GM19239 (cell line): ENCODE measurements at places on chromosomes 2 and 18.

- DNase-seq = no peak
These were observed 76.2 kb upstream of the ODC1 start for GRCh38 chr2:10524341-10524740.

- no peak for DNase-seq
These were observed 10.7 kb upstream of the VSNL1 start for GRCh38 chr2:17529771-17530170.

DNA sequence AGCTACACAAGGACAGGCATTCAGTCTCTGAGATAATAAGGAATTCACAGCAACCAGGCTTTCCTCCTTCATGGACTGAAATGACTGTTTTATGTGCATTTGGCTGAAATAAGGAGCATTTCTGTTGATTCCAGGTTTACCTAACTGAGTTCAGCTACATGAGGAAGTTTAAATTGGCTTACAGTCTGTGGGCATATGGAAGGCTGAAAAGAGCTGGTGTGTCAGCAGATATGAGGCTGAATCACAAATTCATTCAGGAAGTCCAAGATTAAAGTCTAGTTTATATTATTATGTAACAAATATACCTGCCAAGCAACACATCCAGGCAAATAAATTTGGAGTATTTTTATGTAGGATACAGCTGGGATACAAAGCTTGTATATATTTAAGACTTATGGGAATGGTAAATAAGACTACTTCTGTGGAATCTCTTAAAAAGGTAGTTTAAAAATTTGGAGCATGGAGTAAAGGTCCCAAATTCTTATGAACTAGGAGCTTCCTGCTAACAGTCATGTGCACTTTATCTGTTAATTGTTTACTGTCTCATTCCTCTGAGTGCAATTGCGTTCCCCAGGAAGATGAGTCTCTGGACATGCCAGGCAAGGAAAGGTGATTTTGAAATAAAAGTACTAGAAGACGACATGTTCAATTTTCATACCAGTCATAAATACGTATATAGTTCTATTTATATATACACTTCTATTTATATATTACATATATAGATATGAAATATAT lies 53.0 kb downstream of the ZC3H8 start:
- no peak for DNase-seq

GRCh38 chr2:8364668-8365067 lies 317.2 kb upstream of the ID2 start:
- DNase-seq = no peak

- DNase-seq = no peak
These were observed 376.1 kb downstream of the IRS1 start for GRCh38 chr2:226423498-226423960.

GRCh38 chr2:7449298-7449697 lies 532.1 kb downstream of the RNF144A start:
- no peak for DNase-seq

DNA sequence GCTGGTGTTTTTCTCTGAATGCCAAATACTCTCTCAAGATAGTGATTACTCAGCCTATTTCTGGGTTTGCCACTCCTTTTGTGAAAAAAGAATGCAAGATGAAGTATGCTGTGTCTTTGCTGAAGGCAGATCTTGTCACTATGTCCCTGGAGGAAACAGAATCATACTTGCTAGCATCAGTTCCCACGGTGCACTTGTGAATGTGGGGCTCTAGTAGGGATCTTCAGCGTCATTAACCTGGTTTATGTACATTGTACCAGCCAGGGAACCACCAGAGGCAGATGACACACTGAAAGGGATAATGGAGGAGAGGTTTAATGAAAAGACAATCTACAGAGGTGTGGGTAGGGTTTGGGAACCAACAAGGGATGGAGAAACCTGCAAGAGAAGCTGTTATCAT lies 131.0 kb upstream of the CXCR4 start:
- no peak for DNase-seq

DNA sequence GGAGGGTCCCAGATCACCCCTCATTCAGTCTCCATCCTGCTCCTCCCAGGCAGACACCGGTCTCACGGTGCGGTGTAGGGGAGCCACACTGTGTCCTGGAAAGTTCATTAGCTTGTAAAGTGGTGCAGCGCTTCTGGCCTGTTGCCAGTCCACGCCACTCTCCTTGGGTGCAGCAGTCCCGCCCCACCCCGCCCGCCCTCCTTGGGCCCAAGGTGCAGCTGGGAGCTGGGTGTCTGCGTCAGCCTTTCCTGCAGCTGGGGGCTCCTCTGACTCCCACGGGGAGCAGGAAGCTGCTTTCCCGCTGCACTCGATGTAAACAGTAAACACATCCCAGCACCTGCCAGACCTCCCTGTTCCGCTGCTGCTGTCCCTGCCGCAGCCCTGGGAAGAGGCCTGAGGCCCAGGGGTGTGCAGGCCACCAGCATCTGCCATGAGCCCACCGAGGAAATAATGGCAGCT lies 53.8 kb upstream of the ASB18 start:
- no peak for DNase-seq

GRCh38 chr2:159131914-159132281 lies 154.6 kb downstream of the WDSUB1 start:
- no peak for DNase-seq

DNA sequence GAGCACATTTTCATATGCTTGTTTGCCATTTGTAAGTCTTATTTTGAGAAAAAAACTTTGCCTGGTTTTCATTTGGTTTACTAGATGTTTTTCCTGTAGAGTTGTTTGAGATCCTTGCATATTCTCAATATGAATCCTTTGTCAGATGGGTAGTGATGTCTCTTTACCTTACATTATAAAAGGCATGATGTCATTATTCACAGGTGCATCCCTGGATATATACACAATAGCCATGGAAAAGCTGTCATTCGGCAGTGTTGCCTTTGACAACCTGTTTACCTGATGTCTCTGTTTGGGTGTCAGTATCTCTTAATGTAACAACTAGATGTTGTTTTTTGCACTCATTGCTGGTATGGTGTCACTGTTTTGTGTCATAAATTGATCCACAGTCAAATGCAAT lies 58.8 kb upstream of the MAL start:
- no peak for DNase-seq

DNA sequence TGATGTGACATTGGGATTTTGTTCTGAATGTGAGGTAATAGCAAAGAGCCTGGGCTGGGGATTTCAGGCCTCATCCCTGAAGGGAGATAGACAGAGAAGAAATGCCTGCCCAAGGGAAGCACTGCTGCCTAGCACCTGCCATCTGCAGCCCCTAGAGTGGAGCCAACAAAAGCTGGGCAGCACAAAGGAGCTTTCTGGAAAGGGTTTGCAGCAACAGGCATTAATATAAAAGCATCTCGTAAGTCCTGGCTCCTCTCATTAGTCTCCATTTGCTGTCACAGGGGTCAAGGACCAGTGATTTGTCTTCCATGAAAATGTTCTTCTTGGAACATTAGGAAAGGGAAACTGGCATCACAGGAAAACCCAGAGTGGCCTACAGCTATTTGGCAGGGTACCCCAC lies 157.2 kb upstream of the SLC14A2 start:
- no peak for DNase-seq

DNA sequence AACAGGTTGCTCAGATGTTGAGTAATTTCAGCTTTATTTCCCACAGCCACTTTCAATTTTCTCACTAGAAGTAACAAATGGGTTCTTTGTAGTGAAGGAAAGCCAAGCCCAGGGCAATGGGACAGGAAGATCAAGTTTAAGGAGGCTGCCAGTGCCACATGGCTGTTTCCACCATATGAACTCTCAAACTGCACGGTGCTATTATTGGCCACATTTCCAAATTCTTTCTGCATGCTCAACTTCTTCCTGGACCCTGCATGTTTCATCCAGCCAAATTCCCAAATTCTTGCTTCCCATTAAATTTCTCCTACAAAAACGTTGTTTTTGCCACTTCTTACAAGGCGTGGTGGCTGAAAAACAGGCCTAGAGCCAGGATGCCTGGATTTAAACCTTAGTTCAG lies 193.3 kb upstream of the SPHKAP start:
- DNase-seq = no peak

DNA sequence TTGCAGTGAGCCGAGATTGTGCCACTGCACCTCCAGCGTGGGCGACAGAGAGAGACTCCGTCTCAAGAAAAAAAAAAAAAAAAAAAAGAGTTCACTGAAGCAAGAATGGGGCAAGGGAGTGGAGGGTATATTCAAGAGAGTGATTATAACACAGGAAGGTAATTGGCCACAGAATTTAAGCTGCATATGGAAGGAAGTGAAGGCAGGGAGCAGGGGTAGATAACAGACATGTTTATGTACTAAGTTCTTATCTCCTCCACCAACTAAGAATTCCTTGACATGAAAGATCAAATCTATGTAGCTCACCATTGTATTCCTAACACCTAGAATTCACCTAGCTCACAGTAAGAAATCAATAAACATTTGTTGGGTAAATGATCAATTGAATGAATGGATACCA lies 37.3 kb downstream of the GKN2 start:
- no peak for DNase-seq

DNA sequence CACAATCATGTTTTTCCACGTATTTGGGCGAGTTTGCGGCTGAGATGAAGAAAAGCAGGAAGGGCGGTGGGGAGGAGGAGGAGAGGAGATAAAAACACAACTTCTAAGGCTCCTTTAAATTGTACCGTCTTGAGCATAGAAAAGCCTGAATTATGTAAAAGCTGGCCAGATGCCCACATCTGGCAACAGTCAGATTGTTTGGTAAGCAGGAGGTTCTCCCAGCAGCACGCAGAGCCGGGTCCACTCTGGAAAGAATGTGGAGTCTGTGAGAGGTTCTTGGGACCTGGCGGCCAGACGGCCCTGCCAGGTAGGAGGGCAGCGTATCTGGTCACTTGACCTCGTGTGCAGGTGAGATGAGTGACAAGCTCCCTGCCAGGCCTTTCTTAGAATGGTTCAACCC lies 215.3 kb upstream of the APCDD1 start:
- DNase-seq = no peak

- DNase-seq = no peak
These were observed 82.1 kb upstream of the PXDN start for GRCh38 chr2:1826226-1826905.

DNA sequence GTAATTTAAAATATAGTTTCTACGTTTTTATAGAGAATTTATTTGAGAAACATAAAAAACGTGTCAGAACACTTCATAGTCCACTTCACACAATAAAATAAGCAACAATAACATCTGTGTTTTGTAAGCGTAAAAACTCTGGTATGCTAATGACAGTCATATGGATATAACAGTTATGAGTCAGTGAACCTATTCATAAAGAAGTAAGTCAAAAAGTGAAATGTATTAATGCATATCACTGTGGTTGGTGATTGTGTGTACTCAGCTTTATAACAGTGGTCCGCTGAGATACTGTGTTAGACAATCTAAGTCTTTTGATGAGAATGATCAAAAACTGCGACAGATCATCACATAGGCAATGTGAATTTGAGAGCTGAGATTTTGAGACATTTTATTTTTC lies 153.2 kb downstream of the WDR7 start:
- no peak for DNase-seq
